ENCODE measurements at places on chromosomes 11 and 22.

DNA sequence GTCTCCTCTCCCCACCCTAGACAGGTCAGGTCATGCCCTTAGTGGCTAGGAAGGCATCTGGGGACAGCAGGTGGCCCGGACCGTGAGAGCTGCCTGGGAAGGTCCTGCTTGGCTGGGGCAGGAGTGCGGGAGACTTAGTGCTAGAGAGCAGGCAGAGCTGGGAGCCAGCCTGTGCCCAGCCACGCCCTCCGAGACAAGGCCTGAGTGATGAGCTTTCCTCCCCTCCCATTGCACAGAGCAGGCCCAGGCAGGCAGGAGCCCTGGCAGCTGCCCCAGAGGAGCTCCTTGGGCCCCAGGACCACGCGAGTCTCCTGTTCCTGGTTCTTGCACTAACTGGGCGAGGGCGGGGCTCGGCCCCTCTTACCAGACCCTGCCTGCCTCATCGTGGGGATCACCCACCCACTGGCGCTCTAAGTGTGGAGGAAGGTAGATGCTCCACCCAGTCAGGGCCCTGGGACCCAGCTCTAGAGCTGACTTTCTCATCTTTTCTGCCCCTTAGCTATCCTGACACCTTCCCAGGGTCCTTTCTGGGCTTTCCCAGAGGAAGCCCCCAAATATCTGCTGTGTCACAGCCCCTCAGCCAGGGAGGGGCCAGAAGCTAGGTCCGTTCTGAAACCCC lies 44.9 kb downstream of the MACROD1 start:
- no peak for DNase-seq

- no peak for DNase-seq
Observed at GRCh38 chr22:37274380-37274862, 7.9 kb upstream of the CYTH4 start.

- no peak for DNase-seq
Observed at GRCh38 chr22:19455585-19456370, 8.3 kb upstream of the C22orf39 start.

- no peak for DNase-seq
Observed at GRCh38 chr11:131025020-131025419, 108.7 kb upstream of the SNX19 start.

- no peak for DNase-seq
Observed at GRCh38 chr11:61610905-61611304, 30.0 kb upstream of the SYT7 start.

DNA sequence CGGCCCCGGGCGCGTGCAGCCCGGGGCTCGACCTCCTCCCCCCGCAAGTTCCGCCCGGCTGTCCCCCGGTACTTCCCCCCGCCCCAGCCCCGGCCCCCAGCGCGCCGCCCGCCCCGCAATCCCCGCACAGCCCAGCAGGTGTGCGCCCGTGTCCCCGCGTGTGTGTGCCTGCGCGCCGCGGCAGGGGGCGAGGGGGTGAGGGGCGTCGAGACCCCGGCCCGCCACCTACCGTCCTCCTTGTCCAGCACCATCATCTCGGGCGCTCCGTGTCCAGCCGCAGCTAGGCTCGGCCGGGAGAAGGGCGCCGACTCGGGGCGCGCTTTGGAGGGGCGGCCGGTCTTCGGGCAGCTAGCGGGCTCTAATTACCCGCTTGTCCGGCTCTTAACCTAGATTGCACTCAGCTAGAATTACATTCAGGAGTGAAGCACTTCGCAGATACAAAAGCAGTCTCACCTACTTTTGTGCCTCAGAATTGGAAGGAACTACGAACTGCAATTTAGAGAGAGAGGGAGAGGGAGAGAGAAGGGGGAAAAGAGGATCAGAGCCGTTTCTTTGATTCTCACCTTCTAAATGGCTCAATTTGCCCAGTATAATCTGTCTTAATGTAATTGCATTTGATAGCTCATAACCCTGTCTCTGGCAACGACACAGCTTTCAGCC lies 439 bp downstream of the LMO1 start:
- DNase-seq, result no peak
